ENCODE measurements at places on chromosomes 3 and 15.

DNA sequence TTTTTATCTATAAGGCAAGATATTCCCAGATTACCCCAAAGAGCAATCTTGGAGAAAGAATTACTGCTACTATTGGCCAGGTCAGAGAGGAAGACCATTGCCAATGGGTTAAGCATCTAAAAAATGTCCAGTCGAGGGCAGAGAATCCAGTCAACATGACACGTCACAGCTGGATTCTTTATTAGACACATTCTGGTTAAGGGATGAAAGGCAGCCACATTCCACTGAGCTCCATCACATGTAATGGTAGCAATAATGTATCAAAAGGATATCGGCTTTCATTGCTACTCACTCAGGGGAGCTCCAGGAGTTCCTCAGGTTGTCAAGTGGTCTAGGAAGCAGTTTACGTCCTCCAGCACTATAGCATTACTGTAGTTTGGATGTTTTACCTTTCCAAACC, 421.1 kb downstream of the PLOD2 start:
- DNase-seq: peak; percentile 1

DNA sequence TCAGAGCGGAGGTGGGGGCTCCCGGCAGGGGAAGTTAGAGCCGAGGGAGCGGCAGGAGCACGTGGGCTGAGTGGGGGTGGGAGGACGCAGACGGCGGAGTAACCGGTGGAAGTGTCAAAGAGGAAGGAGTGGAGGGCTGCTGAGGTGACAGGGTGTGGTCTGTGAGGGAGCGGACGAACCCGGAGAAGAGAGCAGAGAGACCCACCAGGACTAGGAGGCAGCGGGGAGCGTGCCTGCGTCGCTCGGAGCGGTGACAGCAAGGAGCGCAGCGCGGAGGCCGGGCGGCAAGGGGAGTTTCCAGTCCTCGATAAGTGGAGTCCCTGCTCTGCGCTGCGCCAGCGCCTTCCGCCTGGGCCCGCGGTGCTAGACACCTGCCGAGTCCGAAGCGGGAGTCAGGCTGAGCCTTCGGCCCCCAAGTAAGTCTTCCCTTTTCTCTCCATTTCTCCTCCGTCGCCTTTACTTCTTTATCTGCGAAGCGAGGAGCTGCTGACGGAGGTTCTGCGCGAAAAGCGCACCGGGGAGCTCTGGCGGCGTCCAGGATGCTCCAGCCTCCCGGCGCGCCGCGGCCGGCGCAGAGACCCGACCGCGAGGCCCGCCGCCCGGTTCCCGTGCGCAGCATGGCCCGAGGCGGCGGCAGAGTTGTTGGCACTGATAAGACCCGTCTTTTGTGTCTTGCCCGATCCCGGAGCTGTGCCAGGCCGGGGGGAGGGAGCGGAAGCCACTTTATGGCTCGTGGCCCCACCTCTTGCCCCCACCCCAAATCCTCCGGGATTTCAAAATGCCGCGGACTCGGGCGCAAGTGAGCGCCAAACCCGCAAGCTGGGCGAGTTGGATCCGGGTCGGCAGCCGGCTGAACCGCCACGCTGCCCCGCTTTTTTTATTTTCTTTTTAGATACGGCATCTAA, 533.0 kb upstream of the SEMA6D start:
- DNase-seq: peak; percentile 1

DNA sequence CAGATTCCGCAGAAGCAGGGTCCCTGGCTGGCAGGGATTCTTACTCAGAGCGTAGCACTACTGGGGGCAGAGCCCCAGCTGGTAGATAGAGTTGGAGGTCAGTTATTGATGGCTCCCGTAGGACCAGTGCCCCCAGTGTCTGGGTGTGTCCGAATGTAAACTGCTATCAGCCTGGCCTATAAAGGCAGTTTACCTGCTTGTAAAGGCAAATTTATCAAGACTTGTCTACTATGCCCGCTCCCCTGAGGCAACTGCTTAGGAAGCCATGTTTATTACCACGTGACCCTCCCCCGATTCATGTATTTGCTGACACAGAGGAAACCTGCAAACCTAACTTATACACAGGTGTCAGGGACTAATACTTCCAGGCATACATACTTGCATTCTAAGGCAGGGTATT, 607 bp upstream of the PPP1R14D start:
- DNase-seq: no peak

- DNase-seq: no peak
Measured at GRCh38 chr15:59154243-59154642, 49.3 kb downstream of the CCNB2 start.

DNA sequence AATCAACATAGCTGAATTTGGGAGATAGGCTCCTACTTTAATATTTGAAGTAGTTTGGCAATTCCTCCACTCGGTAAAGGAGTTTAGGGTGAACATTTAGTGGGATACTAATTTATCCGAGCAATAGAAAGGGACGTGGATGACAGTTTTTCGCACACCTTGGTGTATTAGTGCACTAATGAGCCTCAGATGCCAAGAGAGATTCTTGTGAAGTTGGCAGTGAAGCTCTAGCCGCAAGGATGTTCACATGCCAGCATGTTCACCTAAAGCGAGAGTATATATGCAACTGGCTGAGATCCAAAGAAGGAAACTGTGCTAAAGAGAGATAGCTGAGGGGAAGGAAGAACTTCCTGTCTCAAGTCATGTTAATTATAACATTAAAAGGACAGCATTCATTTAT, 58.5 kb downstream of the TGFBR2 start:
- DNase-seq: no peak

GRCh38 chr15:22942877-22943276, 37.3 kb downstream of the CYFIP1 start:
- no peak for DNase-seq

GRCh38 chr3:64863226-64864212, 175.7 kb upstream of the ADAMTS9 start:
- no peak for DNase-seq

- DNase-seq: no peak
Measured at GRCh38 chr3:15576475-15576874, 24.9 kb downstream of the HACL1 start.

- DNase-seq: peak; percentile 46
Measured at GRCh38 chr3:107106316-107106715, 270.9 kb upstream of the CCDC54 start.

GRCh38 chr3:195853036-195853435, 41.3 kb upstream of the MUC4 start:
- DNase-seq: no peak

- DNase-seq: peak; percentile 7
Measured at GRCh38 chr15:51448622-51449399, 107.4 kb downstream of the GLDN start.

DNA sequence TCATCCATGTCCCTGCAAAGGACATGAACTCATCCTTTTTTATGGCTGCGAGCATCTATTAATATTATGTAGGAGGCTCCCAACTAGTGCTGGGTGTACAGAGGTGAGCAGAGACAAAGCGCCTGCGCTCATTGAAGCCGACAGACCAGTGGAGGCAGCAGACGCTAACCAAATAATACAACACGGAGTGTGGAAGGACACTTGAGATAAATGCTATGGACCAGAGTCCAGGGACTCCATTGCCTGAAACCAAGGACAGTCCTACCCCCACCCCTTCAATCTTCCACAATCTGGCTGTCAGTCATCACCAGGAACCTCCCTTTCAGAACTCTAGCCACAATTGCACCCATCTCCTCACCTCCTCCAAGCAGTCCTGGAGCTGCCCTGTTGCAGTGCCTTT, 41.5 kb downstream of the KLHL6 start:
- DNase-seq: no peak

DNA sequence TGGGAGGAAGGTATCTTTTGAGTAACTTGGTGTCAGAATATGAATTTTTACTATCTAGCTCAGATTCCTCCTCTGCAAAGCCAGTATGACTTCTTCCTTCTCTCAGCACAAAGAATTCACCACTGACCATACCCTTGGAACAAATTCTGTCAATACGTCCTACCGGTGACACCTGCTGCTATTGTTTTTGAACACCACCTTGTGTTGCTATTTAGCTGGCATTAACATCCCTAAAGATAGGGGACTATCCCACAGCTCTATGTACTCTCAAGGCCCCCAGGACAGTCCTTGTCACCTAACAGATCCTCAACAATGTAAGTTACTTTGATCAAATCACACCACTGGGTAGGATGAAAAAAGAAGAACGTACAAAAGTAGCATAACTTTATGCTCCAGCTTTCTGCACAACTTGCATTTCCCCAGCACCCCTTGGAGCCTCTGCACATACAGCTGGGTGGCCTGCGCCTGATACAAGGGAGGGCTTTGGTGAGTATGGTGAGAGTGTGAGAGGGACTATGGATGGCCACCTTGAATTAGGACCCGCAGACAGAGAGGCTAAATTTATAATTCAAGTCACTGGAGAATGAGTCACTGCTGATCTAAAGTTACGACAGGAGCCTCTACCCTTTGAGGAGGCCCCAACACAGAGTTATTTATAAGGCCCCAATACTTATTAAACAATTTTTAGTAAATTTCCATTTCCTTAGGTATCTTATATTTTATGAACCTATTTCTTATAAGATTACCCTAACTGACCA, 2.3 kb upstream of the COLQ start:
- DNase-seq: no peak

GRCh38 chr3:111882799-111883198, 23.7 kb downstream of the PHLDB2 start:
- DNase-seq: peak; percentile 32

GRCh38 chr3:152183473-152183872, 85.3 kb upstream of the MBNL1 start:
- peak; percentile 32 for DNase-seq

- no peak for DNase-seq
Measured at GRCh38 chr15:31464216-31465082, 137.8 kb downstream of the KLF13 start.

DNA sequence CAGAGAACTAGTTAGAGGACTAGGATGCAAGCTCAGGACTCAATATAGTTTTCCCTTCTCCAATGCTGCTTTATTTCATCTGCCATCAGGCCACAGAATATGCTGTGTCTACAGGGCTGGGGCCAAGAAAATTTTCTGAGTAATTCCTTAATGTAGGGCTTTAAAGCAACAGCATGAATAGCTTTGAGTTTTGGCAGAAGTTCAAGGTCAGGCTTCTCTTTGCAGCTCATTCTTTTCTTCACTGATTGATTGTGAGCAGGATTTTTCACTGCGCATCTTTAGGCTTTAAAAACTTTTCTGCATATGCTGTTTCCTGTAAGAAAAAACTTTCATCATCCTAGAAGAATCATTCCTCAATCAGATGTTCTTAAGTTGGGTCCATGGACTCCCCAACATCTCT, 4.6 kb downstream of the TMEM108 start:
- peak; percentile 3 for DNase-seq

DNA sequence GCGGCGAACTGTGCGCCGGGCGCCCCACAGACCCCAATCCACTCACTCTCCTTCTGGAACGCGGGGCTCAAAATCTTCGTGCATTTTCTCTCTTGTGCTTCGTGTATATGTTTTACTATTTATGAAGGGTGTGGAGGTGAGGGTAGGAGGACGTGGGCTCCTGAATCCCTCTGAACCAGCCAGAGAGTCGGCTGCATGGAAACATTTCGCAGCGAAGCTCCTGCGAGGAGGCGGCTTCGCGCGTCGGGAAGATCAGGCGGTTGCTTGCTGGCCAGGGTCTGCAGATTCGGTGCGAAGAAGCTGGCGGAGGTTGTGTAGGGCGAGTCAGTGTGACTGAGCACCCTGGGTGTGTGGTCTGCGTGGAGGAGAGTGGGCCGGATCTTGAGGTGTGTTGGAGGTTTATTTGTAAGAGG, 1.1 kb downstream of the CNTN4 start:
- DNase-seq: no peak

DNA sequence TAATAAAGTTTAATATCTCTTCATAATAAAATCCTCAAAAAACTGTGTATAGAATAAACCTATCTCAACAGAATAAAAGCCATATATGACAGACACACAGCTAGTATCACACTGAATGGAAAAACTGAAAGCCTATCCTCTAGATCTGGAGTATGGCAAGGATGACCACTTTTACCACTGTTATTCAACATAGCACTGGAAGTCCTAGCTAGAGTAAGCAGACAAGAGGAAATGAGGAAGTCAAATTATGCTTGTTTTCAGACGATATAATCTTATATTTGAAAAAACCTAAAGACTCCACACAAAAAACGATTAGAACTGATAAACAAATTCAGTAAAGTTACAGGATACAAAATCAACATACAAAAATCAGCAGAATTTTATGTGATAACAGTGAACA, 57.4 kb upstream of the DIPK2A start:
- DNase-seq: no peak

DNA sequence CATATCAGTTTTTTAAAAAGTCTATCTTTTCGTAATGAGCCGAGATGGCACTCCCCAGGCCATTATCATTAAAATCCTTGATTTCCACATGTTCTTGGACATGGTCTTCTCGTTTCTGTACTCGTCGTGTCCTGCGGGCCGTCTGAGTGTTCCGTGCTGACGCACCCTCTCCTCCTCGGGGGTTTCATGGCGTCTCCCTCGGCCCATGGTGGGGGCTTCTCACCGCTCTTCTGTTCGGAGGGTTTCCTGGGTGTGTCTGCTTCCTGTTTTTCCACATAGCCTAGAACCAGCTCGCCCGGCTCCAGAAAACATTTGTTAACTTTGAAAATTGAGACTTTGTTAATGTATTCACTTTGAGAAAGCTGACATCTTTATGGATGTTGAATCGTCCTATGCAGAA, 92.7 kb downstream of the VGLL4 start:
- DNase-seq: peak; percentile 34

DNA sequence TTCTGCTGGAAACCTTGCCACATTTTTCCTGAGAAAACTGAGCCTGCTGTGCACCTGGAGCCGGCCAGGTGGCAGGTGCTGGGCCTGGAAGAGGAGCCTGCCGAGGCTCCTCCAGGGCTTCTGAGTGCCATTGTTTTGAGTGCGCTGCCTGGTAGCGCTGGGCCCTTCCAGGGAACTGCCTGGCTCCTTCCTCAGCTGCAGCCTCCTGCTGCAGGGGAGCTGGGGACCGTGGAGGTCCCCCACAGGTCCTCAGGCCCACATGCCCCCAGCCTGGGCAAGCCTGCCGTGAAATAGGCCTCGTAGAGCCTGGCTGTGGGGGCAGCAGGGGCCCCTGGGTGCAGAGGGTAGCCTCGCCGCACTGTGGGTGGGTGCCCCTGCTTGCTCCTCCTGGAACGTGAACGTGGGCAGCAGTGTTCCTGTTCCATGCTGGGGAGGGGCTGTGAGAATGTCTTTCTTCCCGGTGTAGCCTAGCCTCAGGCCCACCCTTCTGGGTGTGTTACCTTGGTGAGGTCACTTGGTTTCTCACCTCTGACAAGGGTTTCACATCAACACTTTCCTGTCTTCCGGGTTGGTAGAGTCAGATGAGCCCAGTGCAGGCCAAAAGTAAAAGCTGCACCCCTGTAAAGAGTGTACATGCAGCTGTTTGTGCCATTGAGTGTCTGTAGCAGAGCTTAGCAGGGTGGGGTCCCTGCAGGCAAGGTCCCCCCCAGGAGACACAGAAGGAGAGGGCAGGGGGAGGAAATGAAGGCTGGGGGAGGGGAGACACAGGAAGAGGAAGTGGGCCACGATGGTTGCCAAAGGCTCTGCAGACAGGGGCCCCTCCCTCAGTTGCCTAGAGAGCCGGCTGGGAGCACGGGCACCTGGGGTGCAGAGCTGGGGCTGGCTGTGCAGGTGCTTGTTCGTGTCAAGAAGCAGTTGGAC, 34.5 kb downstream of the KLF13 start:
- DNase-seq: no peak

Data from EH (cell line).